ENCODE measurements at places on chromosomes 2 and 18. TPM values are rescaled to one million over a fixed set of nuclear protein-coding genes. Genes with fewer than 3 reads are reported as not detected.
A peak's percentile ranks its signal among the peaks of the same experiment; 100 is the strongest.

- H3K27ac ChIP-seq = no peak overlapping the region
- H3K4me3 ChIP-seq = no peak overlapping the region
- no peaks in the 10 kb centered on the region for H3K4me1 ChIP-seq
- DNase-seq = no peak
- H3K27me3 ChIP-seq = no peaks in the 10 kb centered on the region
These were observed 90.8 kb downstream of the RHOB start for GRCh38 chr2:20537423-20538307.

DNA sequence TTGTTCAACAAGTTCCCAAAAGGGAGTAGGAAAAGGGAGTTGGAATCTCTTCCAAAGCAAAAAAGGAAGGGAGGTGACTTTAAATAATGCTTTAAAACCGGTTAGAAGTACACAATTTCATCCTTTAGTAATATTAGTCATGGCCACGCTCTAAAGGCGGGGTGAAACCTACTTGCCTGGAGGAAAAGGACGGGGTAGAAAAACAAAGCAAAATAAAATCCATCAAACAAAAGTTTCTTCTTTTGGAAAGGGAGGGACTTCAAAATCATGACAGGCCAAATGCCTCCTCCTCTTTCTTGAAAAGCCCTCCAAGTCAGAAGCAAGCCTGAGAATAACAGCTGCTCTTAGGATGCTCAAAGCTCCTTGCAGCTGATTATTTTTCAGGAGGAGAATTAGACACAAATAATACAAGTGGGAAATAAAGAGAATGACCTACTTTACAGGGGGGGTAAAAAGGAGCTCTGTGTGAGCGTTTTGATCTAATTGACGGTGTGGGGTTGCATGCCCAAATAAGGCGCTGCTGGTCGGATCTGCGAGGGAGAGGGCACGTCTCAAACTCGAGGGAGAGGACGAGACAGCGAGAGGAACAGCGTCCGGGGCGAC, 1.8 kb upstream of the NPAS2 start:
- H3K27ac ChIP-seq = no peak overlapping the region
- H3K4me3 ChIP-seq = peak overlapping the region; percentile 50
- peaks cover 25% of the 10 kb centered on the region for H3K4me1 ChIP-seq
- H3K36me3 ChIP-seq = no peaks in the 10 kb centered on the region
- H3K27me3 ChIP-seq = peaks cover 13% of the 10 kb centered on the region

Gene AGFG1
- total RNA-seq = 55.9 TPM

DNA sequence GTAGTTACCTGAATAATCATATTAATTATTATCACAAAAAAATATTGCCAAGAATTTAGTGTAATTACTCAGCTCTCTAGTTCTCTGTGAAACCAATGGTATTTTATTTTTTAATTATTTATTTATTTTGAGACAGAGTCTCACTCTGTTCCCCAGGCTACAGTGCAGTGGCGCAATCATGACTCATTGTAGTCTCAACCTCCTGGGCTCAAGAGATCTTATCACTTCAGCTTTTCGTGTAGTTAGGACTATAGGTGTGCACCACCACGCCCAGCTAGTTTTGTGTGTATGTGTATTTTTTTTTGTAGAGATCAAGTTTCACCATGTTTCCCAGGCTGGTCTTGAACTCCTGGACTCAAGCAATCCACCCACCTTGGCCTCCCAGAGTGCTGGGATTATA, 440.4 kb upstream of the CDH20 start:
- H3K36me3 ChIP-seq = no peaks in the 10 kb centered on the region
- DNase-seq = no peak
- H3K27me3 ChIP-seq = no peaks in the 10 kb centered on the region
- H3K4me3 ChIP-seq = no peak overlapping the region

Gene CLEC4F
- not detected for total RNA-seq

DNA sequence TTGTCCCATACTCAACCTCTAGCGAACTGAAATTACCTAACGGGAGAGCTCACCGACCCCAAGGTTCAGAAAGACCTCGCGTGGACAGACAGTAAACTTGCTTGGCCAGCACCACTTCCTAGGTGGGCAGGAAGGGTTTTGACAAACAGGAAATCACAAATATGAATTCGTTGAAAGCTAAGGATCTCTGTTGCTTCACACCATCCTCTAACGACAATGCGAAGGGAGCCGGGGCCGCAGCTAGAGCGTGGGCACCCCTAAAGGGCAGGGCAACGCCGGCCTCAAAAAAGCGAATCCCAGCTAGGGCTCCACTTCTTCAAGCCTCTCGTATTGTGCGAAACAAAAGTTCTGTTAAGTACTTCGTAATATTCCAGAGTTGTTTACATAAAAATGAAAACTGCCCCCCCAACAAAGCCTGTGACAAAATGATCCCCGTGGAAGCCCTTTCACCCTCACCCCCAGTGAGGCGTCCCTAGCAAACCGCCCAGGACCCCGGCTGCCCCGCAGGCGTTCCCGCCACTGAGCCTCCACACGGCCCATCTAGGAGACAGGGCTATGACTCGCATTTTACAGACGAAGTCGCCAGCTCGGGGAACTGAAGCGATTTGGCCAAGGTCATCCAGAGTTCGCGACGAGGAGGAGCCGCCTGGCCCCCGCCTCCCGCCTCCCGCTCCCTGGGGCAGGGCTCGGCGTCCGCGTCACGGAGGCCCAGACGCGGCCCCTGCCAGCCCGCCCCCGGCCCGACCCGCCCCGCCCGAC, 548 bp downstream of the KANSL3 start:
- DNase-seq = peak; percentile 79
- H3K4me3 ChIP-seq = peak overlapping the region; percentile 98

Gene CHST9
- total RNA-seq = not detected

- no peak for DNase-seq
- no peaks in the 10 kb centered on the region for H3K36me3 ChIP-seq
- no peaks in the 10 kb centered on the region for H3K27me3 ChIP-seq
- H3K4me3 ChIP-seq = no peak overlapping the region
These were observed 59.6 kb downstream of the SPIRE1 start for GRCh38 chr18:12598181-12598930.

Gene TNFAIP6
- total RNA-seq = not detected

DNA sequence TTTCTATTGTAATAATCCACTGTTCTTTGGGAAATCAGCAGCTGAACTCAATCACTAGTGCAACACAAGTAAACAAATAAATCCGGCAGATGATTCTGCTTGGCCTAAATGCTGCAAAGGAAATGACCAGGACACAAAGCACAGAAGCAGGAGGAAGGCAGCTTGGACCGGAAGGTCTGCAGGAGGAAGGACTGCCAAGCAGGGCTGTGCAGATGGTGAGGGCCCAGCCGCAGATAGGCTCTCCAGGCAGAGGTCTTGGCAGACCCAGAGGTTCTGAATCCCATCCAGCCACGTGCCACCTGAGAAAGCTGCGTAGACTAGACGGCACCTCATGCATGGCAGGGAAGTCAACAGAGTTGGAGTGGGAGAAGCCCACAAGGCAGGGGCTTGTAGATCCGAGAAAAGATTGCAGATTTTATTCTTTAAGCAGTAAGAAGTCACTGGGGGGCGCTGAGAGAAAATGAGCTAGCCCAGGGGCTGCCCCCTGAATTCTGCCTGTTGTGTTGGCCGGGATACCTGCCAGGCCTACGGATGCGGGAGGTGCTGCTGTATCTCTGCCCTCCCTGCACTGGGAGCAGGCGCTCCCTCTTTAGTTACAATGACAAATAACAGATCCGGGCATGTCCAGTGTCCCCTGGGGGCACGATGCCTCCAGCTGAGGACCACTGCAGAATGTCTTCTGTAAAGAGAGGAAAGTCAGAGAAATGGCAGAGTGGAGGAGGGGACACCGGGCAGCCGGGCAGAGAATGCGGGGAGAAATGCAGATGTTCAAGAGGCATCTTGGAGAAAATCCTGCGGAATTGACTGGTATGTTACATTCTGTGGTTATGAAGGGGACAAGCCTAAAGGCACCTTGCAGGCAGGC, 153.5 kb downstream of the PXDN start:
- H3K4me1 ChIP-seq = no peaks in the 10 kb centered on the region
- no peak for DNase-seq
- H3K27ac ChIP-seq = no peak overlapping the region
- H3K36me3 ChIP-seq = no peaks in the 10 kb centered on the region
- H3K27me3 ChIP-seq = no peaks in the 10 kb centered on the region

Gene PROC
- 0.28 TPM for total RNA-seq

Gene SKA1
- 0.08 TPM for total RNA-seq

Gene GAL3ST2
- 1.9 TPM for total RNA-seq

GRCh38 chr18:54532962-54533361, 58.1 kb upstream of the DYNAP start:
- peaks cover 6% of the 10 kb centered on the region for H3K27me3 ChIP-seq
- no peaks in the 10 kb centered on the region for H3K36me3 ChIP-seq
- H3K4me3 ChIP-seq = no peak overlapping the region
- no peak for DNase-seq
- no peak overlapping the region for H3K27ac ChIP-seq
- H3K4me1 ChIP-seq = no peaks in the 10 kb centered on the region

DNA sequence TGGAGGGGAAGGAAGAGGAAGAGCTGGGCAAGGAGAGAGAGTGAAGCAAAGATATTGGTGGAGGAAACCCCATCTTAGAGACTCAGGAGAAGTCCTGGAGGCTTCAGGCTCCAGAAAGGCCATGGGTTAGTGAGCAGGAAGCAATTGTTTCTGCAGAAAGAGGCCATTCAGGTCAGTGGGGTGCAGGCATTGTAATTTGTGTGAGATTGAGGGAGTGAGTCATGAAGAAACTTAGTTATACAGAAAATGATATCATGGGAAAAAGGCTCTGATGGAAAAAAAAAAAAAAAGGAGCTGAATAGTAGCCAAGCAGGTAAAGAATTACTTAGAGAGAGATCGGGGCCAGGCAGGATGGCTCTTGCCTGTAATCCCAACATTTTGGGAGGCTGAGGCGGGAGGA, 4.0 kb downstream of the EMILIN2 start:
- DNase-seq = no peak
- no peaks in the 10 kb centered on the region for H3K36me3 ChIP-seq
- H3K4me3 ChIP-seq = no peak overlapping the region
- peaks cover 45% of the 10 kb centered on the region for H3K27me3 ChIP-seq
- no peak overlapping the region for H3K27ac ChIP-seq

DNA sequence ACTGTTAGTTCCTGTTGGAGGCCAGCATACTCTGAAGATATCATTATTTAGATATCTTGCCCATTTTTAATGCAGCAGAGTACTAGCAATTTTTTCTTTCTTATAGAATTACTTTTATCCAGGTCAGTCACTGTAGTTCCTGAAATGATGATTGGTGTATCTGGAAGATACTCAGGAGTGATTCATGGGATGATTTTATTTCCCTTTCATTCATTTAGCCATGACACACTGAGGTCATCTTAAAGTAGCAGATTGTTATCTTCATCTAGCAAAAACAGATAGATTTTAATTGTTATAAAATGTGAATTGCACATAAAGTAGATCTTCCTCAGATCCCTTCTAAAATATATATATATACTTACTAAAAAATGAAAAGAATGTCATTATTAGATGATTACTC, 109.1 kb downstream of the PIK3C3 start:
- no peak overlapping the region for H3K4me3 ChIP-seq
- peaks cover 35% of the 10 kb centered on the region for H3K36me3 ChIP-seq
- no peak for DNase-seq
- H3K4me1 ChIP-seq = no peaks in the 10 kb centered on the region
- H3K27ac ChIP-seq = no peak overlapping the region
- no peaks in the 10 kb centered on the region for H3K27me3 ChIP-seq

GRCh38 chr2:22355816-22356433, 1029.1 kb upstream of the KLHL29 start:
- no peak overlapping the region for H3K27ac ChIP-seq
- no peaks in the 10 kb centered on the region for H3K4me1 ChIP-seq
- no peak overlapping the region for H3K4me3 ChIP-seq
- peak; percentile 10 for DNase-seq
- no peaks in the 10 kb centered on the region for H3K27me3 ChIP-seq
- no peaks in the 10 kb centered on the region for H3K36me3 ChIP-seq
